ENCODE measurements at places on chromosomes 2 and 18.

DNA sequence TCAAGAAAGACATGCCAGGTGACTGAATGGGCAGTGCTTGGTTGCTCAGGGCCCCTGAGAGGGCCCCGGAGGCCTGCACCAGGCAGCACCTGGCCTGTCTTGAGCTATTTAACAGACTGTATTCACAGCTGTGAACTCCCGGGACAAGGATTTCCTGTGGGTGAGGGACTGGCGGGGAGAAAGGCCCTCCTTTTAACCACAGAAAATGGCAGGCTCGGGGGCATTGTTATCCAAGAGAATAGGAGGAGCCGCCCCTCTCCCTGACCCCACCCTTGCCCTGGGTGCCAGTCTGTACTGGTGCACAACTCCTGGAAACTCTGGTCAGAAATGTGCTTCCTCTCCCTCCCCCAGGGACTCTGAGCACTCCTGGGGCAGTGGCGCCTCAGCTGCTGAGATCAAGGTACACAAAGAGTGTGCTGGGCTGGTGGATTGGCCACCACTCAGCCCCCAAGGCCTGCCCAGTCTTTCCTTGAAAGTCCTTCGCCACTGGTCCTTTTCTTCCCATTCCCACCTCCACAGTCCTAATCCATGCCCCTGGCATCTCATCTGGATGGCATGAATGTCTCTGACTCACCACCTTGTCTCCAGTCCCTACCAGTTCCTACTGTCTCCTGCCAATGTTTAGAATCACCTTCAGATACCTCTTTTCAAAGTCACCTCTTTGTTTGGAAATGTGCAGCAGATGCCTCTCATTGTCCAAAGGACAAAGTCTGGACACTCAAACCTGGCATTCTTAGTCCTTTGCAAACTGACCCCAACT lies 19.6 kb upstream of the EPAS1 start:
- no peak for DNase-seq

- no peak for DNase-seq
These were observed 120.0 kb downstream of the GALNT14 start for GRCh38 chr2:31018280-31018679.

GRCh38 chr2:96265349-96265839 lies 403 bp downstream of the TMEM127 start:
- DNase-seq: peak; percentile 33

GRCh38 chr2:8623576-8623957 lies 58.3 kb upstream of the ID2 start:
- DNase-seq: no peak

GRCh38 chr2:40369267-40370006 lies 82.5 kb downstream of the SLC8A1 start:
- DNase-seq: no peak

DNA sequence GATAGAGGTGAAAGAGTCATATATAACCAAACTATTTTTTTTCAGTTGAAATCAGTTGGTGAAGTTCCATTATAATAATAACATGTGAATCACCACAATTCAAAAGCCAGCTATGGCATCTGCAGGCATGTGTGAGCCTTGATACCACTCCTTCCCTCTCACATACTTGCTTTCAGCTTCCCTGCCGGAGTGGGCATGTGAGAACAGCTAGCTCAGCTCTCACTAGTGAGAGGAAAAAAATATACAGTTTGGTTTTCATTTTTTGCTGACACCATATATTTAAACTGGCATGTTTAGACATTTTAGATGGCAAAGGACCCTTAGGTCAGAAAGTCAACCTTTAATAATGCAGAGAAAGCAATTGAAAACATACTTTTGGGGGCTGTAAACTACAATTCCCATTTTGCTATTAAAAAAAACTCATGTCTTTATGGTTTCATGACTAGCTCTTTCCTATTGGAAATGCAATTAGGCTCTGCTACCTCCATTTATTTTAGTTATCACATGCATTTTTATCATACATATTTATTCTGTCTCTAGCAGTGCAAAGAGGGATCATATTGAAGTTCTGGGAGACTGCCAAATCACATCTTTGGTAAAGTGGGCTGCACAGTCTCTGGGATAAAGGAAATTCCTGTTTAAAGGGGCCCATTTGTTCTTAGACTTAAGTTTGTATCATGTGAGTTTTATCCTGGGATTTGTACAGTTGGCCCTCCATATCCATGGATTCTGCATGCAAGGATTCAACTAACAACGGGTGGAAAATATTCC lies 33.2 kb upstream of the SLC40A1 start:
- DNase-seq: no peak

- no peak for DNase-seq
These were observed 74.3 kb upstream of the SLC1A4 start for GRCh38 chr2:64914735-64915509.

DNA sequence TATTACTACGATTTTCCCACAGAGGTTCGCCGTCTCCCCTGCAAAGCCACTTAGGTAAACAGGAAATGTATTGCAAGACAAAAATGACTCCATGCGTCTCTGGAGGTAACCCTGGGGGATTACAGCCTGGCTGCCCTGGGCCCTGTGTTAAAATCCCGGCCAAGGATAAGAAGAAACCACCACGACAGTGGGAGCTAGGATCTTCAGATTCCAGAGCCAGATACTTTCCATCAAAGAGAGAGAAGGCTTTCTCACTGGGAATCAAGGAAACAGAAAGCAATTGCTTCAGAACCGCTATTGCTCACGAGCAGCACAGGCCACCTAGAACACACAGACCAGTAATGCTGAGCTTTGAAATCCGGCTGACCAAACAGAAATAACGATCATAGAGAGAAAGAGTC lies 97.9 kb upstream of the ZNF516 start:
- DNase-seq: no peak

GRCh38 chr2:170019060-170019805 lies 158.7 kb upstream of the MYO3B start:
- DNase-seq: no peak

DNA sequence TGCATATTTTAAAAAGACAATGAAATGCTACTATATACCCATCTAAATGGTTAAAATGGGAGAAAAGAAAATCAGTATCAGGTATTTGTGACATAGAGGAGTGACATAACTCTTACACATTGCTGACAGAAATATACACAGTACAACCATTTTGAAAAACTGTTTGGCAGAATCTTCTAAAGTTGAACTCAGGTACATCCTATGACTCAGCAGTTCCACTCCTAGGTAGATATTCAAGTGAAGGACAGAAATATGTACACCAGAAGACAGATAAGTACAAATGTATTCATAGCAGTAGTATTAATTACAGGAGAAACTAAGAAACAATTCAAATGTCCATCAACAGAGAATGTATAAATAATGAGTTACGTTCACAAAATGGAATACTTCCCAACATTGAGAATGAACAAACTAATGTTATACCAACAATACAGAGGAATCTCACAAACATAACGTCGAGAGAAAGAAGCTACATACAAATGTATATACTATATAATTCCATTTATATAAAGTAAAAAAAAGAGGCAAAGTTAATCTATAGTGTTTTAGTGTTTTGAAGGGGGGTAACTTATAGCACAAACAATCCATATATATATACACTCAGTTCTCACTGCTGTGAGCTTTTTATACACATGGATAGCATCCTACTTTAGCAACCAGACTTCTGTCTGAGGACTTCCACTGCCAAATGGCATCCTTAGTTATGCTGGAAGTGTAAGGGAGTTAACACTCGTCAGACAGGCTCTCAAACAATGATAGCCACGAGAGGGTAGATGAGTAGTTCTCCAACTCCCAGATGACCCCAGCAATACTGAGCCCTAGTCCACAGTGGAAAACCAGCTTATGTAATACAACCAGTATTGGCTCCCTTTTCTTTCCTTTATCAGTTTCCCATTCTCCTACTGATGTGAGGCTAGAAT lies 172.5 kb downstream of the NBAS start:
- DNase-seq: no peak

GRCh38 chr2:150672311-150672710 lies 184.8 kb upstream of the RND3 start:
- DNase-seq: no peak

- no peak for DNase-seq
These were observed 356.0 kb downstream of the PTPRM start for GRCh38 chr18:7923105-7923504.

- DNase-seq: no peak
These were observed 42.3 kb upstream of the PTPRM start for GRCh38 chr18:7524786-7525185.

GRCh38 chr2:50419778-50420177 lies 612.2 kb downstream of the NRXN1 start:
- DNase-seq: no peak

- DNase-seq: no peak
These were observed 56.9 kb downstream of the ASB1 start for GRCh38 chr2:238483656-238484055.

DNA sequence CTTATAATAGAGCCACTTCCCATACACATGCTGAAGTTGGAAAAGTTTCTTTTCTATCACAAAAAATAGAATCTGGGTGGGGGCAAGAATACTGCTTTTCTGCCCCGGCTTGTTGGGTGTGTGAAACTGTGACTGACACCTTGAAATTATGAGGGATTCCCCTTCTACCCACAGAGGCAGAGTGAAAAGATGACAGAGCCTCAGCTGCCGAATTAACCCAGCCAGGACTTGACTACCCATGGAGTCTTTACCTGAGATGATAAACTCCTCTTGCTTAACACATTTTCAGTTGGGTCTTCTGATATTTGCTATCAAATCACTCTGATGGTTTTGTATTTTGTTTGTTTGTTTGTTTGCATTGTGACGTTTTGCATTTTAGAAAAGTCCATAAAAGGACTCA lies 66.0 kb upstream of the PMAIP1 start:
- DNase-seq: no peak

GRCh38 chr2:35821675-35822074 lies 533.9 kb upstream of the CRIM1 start:
- no peak for DNase-seq

DNA sequence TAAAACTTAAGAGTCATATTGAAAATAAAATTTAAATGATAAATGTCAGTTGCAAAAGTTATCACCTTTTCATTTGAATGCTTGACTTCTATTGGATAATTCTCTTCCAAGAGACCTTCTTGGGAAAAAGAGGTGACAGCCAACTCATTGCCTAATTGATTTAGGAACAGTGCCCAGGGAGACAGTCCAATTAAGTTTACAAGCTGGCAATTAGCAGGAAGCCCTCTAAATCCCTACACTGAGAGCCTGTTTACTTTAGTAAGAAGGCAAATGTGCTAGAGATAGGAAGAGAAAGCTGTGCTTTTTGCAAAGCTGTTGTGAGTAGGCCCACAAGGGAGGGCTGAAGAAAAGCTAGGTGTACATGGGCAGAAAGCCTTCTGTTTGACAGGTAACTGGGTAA lies 189.1 kb downstream of the WDPCP start:
- DNase-seq: no peak

DNA sequence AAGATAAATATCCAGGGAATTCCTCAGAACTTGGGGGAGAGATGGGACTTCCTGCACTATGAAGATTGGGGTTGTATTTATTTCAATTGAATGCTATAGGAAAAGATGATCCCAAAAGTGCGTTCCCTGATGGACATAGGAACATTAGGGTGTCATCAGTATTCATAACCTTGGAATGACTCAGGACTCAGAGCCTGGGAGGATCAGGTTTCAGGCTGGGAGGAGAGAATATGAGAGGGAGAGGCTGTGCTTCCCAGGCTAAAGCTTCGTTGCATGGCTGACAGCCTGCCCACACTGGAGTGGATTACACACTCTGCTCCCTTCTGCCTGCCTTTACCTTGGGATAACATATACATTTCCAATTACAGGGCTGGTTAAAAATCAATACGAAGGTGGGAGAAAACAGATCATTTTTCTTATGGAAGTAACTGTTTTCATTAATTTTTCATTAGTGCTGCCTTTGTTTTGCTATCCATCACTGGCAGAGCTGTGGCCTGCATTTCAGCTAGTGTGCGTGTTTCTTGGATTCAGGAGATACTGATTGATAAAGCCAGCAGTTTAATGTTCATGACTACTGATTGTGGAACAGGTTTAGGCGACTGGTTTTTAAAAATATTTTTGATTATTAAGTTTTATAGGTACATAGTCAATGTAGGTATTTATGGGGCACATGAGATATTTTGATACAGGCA lies 118.7 kb downstream of the KCTD1 start:
- no peak for DNase-seq

- no peak for DNase-seq
These were observed 11.2 kb upstream of the STAT1 start for GRCh38 chr2:191025135-191025534.

DNA sequence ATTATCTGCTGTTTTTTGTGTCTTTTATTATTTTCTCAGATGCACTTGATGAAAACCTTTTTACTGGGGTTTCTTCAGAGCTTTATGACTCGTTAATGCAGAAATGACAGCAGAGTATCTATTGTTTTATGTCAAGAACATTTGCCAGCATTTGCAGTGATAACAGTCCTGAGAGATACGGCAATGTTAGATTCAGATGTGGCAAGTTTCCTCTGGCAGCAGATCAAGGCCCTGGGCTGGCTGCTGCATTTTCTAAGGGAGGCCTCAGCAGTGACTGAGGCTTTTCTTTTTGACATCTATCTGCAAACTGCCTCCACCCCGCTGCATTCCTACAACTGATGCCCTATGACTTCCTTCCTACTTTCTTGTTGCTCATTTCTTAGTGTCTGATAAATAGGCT lies 40.2 kb downstream of the EFEMP1 start:
- no peak for DNase-seq

DNA sequence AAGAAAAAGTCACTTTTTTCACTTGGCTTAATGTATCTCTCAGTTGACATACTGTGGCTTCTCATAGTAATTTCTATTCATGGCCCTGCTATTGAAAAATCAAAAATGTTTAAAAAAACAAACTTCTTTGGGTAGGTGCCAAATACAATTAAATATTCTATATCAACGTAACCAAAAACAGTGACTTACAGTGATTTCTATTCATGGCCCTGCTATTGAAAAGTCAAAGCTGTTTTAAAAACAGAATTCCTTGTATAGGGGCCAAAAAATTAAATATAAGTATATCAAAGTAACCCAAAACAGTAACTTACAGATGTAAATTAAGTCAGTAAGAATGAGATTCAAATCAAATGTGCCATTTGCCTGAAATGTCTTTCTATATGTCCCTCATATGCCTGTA lies 31.4 kb upstream of the CD302 start:
- no peak for DNase-seq

DNA sequence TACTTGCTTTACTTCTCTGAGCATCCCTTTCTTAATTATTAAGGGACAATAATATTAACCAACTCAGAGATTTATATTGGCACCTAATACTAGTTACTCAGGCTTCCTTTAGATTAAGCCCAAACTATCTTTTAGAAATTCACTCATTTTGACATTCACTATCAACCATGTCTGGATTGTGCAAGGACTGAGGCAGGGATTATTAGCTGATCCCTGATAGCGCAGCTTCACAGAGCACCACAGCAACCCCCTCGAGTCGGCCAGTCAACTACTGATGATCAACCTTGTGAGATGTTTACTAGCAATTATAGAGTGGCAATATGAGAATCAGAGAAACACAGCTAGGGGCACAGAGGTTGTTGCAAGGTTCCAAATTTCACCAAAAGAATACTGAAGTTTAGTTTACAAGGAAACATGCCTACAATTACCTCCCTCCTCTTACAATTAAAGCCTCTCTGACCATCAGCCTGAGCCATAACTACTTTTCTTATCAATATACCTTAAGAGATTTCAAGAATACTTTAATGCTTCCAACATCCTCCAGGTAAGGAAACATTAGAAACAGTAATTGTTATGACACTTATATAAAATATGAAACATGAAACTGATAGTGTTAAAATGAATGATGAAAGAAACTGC lies 191.6 kb downstream of the TCF4 start:
- DNase-seq: no peak
